ENCODE measurements at places on chromosomes 5 and 9. TPM values are rescaled to one million over a fixed set of nuclear protein-coding genes. Genes with fewer than 3 reads are reported as not detected.

DNA sequence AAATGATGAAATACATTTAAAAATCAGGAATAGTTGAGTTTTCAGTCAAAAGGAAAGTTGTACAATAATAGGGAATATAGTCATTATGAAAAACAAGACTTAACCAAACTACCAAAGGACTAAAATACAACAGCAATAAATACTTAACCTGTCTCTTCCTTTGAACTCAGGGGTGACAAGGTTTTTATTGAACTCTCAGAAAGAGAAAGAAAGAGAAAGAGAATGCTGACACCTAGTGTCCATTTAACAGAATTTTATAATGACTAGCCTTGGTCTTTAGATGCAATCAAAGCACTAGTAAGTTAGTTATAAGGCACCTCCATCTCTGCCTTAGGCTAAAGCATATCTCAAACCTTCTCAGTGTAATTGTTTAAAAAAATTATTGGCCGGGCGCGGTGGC lies 47.5 kb downstream of the UIMC1 start:
- no peak overlapping the region for H3K4me3 ChIP-seq
- H3K27me3 ChIP-seq: no peaks in the 10 kb centered on the region
- H3K27ac ChIP-seq: no peak overlapping the region

DNA sequence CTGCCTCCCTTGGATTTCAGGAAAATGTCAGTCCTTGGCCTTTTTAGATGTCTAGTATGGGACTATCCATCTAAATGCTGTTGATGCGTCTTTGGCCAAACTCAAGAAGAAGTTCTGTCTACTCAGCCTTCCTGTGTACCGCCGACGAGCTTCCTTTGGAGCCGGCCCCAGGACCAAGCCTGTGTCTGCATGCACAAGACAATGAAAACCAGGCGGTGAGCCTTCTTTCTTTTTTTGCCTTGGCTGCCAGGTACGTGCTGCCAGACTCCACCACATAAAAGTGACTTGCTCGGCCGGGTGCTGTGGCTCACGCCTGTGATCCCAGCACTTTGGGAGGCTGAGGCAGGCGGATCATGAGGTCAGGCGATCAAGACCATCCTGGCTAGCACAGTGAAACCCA lies 6.0 kb upstream of the NEURL1B start:
- no peaks in the 10 kb centered on the region for H3K4me1 ChIP-seq
- no peaks in the 10 kb centered on the region for H3K36me3 ChIP-seq
- H3K4me3 ChIP-seq: no peak overlapping the region
- no peak for DNase-seq

DNA sequence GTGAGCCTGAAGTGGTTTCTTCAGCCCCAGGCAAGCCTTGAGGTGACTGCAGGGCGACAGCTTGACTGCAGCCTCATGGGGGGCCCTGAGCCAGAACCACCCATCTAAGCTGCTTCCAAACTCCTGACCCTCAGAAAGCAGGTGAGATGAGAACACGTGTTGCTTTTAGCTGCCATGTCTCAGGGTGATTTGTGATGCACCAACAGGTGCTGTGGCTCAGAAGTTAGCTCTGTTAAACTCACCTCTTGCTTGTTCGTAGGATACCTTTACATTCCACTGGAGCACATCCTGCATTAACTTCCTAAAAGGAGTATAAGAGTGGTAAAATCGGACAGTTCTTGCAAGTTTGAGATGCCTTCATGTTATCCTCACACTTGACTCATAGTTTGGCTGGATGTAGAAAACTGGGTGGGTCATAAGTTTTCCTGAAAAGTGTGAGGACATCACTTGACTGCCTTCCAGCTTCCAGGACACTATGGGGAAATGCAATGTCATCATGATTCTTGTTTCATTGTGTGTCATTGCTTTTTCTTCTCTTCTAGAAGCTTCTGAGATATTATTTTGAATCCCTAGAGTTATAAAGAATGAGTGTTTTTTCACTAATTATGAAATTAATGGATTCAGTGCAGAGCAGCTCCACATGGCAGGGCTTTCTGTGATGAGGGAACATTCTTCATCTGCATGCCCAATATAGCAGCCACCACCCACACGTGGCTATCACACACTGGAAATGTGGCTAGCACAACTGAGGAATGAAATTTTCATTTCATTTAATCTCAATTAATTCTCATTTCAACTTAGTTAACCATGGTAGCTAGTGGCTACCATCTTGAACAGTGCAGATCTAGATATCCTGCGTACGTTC lies 92.3 kb downstream of the HSD17B3 start:
- H3K27ac ChIP-seq: no peak overlapping the region

DNA sequence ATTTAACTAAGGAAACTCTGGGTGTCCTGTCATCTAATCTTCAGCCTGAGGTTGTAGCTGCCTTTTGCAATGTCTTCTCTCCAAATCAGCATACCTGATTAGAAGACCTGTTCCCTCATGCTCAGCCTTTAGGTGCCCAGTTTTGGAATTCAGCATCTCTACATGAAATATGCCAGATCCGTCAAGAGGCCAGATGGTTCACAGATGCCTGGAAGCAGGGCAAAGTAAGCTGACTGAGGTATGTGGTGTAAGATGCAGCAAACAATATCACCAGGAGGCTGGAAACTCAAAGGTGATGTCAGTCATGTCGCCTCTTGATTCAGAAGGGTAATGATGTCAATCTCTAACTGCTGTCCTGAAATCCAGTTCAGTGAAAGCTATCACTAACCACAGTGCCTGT lies 324.4 kb downstream of the PRELID2 start:
- no peak overlapping the region for H3K4me3 ChIP-seq
- no peaks in the 10 kb centered on the region for H3K27me3 ChIP-seq
- H3K4me1 ChIP-seq: no peaks in the 10 kb centered on the region
- DNase-seq: no peak

GRCh38 chr5:171428168-171428696 lies 8.8 kb downstream of the FGF18 start:
- no peaks in the 10 kb centered on the region for H3K36me3 ChIP-seq
- no peaks in the 10 kb centered on the region for H3K4me1 ChIP-seq
- no peak for DNase-seq
- H3K27me3 ChIP-seq: no peaks in the 10 kb centered on the region
- no peak overlapping the region for H3K27ac ChIP-seq

GRCh38 chr9:95719354-95719753 lies 156.1 kb upstream of the ERCC6L2 start:
- H3K4me3 ChIP-seq: no peak overlapping the region
- H3K36me3 ChIP-seq: no peaks in the 10 kb centered on the region

DNA sequence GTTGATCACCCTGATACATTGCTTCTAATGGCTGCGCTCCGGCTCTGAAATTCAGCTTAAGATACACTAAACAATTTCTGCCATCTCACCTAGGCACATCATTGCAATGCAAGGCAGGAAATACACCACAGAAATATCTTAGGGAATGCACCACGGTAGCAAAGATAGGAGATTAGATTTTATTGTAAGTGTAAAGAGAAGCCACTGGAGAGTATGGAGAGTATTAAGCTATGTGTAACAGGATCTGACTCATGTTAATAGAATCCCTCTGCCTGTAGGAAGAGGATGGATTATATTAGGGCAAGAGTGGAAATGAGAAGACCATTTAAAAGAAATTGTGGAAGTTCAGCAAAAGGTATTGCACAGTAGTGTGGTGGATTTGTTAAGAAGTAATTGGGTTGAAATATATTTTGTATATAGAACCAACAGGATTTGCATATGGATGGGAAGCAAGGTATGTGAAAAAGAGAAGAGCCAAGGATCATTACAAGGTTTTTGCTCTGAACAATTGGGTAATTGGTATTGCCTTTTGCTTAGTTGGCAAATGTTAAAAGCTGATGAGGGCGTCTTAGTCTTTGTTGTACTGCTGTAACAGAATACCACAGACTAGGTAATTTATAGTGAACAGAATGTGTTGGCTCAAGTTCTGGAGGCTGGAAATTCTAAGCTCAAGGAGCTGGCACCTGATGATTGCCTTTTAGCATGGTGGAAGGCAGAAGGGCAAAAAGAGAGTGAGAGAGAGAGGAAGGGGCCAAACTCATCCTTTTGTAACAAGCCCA lies 636.1 kb downstream of the PSAT1 start:
- no peaks in the 10 kb centered on the region for H3K4me1 ChIP-seq
- no peak overlapping the region for H3K4me3 ChIP-seq
- H3K36me3 ChIP-seq: no peaks in the 10 kb centered on the region
- no peak overlapping the region for H3K27ac ChIP-seq
- DNase-seq: no peak
- no peaks in the 10 kb centered on the region for H3K27me3 ChIP-seq

IRX1 gene
- total RNA-seq: not detected

PCDHGB3 gene
- total RNA-seq: 3.1 TPM
